ENCODE measurements at places on chromosomes 16 and 17. TPM values are rescaled to one million over a fixed set of nuclear protein-coding genes. Genes with fewer than 3 reads are reported as not detected.

GRCh38 chr17:37713624-37714023 is 31.2 kb downstream of the HNF1B start:
- no peak for DNase-seq

- no peak for DNase-seq
These were observed 4.5 kb upstream of the MEIOB start for GRCh38 chr16:1876468-1876867.

DNA sequence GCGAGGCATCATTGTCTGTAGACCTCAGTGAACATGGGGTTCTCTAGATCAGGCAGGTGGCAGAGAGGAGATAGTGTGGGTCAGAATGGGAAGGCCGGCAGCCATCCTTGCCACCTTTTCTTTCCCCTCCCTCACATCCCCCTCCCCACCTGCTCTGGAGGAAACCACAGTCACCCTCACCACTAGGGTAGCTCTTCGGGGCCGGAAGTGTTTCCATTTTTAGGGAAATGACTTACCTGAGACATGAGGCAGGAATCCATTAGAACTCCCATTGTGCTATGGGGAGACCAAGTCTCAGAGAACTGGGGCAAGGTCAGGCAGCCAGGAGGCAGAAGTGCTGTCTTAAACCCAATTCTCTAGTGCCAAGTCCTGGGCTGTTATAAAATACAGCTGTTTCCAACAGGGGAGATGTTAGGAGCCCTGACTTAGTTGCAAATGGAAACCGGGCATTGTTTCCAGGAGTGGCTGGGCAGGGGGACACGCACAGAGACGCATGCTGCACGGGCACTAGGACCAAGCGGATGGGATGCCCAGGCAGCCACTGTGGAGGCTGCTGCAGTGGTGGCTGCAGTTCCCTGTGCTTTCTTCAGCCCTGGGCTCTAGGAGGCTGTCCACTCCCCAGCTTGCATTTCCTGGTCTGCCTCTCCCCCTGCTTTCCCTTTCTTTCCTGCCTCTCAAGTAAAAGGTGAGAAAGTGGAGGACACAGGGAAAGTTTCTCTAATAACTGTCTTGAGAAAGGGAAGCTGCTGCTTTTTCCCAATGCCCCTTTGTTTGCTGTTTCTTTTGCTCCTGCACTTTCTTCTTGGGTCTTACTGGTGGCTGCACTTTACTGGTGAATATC is 2.8 kb downstream of the HAS3 start:
- DNase-seq, result peak; percentile 11

The TBC1D28 gene
- not detected for total RNA-seq

- DNase-seq, result peak; percentile 43
These were observed 13.7 kb downstream of the CAMKK1 start for GRCh38 chr17:3879186-3879585.

- DNase-seq, result no peak
These were observed 43.1 kb downstream of the DUSP14 start for GRCh38 chr17:37532756-37533155.

DNA sequence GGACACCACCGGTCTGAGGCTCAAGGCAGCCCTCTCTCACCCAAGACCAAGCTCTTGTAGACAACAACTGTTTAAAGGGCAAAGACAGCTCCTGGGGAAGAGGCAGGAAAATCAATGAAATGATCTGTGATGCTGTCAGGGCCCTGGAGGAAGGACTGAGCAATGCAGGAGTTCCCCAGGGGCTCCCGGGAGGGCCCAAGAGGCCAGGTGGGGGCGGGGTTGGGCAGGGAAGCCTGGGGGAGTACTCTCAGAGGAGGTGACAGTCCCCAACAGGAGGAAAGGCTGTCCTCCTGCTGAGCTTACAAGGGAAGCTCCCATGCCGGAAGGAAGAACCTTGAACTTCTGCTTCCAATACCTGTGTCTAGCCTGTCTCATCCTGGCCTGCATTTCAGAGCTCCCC is 8.3 kb upstream of the NOS2 start:
- no peak for DNase-seq

The KCNJ18 gene
- not detected for total RNA-seq

DNA sequence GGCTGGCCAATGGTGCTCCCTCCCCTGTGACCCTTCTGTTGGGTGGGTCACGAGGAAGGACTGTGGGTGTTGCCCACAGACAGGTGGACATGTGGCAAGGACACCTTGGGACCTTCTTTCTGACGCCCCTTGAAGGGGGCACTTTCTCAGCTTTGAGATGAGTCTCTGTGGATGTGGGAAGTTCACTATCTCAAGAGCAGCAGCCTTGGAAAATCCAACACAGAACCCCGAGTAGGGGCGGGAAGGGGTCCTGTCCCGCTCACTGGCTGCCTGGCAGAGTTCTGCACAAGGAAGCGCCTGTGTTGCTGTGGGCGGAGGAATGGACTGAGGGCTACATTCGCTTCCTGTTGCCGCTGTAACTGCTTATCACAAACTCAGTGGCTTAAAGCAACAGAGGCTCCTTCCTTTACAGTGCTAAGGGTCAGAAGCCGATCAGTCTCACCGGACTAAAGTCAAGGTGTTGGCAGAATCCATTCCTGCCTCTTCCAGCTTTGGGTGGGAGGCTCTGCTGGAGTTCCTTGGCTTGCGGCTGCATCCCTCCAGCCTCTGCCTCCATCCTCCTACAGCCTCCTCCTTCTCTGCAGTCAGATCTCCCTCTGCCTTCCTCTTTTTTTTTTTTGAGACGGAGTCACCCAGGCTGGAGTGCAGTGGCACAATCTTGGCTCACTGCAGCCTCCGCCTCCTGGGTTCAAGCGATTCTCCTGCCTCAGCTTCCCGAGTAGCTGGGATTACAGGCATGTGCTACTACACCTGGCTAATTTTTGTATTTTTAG is 305.2 kb downstream of the SEC14L1 start:
- DNase-seq, result peak; percentile 78

GRCh38 chr16:82034981-82035612 is at the start of gene HSD17B2:
Gene HSD17B2 (plus strand): TSS chr16:82035253. CDS start chr16:82035425, 172 bp downstream.
- peak; percentile 79 for DNase-seq

GRCh38 chr17:78049609-78050008 is 78.9 kb downstream of the TMC6 start:
- no peak for DNase-seq

- no peak for DNase-seq
These were observed 173.3 kb upstream of the CACNG5 start for GRCh38 chr17:66661411-66662256.

DNA sequence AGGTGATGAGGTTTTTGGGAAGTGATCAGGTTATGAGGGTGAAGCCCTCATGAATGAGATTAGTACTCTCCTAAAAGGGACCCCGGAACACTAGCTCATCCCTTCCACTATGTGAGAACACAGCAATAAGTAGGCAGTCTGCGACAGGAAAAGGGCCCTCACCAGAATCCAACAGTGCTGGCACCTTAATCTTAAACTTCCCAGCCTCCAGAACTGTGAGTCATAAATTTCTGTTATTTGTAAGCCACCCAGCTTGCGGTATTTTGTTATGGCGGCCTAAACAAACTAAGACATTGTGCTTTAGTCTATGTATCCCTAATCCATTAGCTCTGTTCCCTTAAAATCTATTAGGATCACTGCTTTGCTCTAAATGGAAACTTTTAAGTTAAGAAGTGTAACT is 8.5 kb downstream of the SLFN12 start:
- DNase-seq, result no peak

GRCh38 chr16:68289621-68290329 is 21.0 kb downstream of the SLC7A6OS start:
- no peak for DNase-seq

The KRTAP9-4 gene
- not detected for total RNA-seq

The CEMP1 gene
- total RNA-seq, result 1.2 TPM

DNA sequence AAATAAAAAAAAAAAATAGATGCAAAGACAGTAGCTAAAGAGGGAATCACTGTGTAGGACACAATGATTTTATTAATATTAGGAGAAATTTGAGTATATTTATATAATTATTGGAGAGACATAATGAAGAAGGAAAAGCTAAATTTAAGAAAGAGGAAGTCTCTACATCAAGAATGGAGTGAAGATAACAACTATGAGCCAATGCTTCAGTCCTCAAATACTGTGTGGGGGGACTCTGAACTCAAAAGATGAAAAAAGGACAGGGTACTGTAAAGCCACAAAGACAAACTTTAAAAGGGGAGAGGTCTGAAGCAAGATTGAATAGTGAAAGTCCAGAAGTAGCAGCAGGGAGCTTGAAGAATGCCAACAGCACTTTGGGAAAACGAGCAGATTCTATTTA is 44.7 kb downstream of the SKAP1 start:
- DNase-seq, result no peak

The HOXB7 gene
- 29.1 TPM for total RNA-seq

The MARVELD3 gene
- total RNA-seq, result 46.9 TPM

The SNX20 gene
- total RNA-seq, result 2.9 TPM

GRCh38 chr16:1781758-1782407 is 488 bp downstream of the SPSB3 start:
- DNase-seq, result peak; percentile 63

DNA sequence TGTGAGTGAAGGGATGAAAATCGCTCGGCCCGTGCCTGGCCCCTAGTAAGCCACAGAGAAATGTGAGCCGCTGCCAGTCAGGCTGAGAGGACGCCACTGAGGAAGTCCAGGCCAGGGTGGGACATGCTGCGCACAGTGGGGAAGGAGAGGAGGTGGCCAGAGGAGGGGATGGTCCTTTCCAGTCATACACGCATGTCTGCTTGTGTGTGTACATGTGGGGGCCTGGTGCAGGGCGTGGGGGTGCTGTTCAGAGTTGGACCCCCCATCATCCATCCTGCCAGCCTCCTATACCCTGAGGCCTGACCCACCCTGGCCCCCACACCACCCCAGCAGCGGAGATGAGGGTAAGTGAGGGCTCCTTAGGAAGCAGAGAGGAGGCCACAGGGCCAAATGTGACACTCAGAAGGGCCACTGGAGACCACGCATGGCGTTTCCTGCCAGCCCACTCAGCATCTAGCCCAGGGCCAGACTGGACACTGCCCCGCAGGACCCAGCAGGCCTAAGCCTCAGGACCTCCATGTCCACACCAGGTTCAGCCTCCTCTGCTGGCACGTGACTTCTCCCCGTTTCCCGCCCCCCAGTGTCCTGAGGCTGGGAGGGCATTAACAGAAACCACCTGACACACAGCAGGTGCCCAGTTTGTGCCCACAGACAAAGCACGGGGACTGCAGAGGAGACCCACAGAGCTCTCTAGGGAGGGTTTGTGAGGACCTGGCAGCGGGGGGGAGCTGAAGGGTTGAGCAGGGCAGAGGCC is 7.0 kb downstream of the DOC2A start:
- DNase-seq, result no peak

DNA sequence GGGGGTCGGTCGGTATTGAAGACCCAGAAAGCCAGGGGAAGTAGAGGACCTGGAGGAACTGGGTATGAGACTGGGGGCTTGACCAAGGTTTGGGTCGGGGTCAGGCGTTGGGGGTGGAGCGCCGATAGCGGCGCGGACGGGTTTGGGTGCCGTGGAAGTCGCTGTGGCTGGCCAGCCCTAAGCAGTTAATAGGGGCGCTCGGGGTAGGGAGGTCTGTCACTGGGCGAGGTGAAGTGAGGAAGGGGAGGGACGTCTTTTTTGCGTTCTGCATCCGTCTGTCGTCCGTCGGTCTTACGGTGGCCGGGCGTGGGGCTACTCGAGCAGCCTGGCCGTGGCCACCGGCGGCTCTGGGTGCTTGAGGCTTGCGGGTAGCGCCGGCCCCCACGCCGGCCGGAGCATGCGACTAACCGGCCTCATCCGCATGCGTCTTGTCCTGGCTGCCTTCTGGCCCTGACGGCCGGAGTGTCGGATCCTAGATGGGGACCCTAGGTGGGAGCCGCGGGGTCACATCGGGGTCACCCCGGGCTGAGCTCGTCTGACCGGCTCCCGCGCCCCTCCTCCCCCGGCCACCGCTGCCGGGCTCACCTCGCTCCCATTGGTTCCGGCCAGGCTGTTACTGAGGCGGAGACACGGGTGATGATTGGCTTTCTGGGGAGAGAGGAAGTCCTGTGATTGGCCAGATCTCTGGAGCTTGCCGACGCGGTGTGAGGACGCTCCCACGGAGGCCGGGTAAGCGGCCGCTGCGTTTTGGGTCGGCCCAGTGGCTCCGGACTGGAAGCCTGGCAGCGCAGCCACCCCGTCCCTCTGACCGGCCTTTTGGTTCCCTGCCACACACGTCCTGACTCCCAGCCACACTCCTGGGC is 10.3 kb upstream of the TMEM88 start:
- peak; percentile 91 for DNase-seq

The HS3ST3A1 gene
- 0.65 TPM for total RNA-seq

GRCh38 chr17:42754782-42755181 is 6.2 kb upstream of the RAMP2 start:
- no peak for DNase-seq

GRCh38 chr16:78196502-78196901 is 97.0 kb downstream of the WWOX start:
- DNase-seq, result no peak

The C16orf46 gene
- total RNA-seq, result 0.58 TPM

DNA sequence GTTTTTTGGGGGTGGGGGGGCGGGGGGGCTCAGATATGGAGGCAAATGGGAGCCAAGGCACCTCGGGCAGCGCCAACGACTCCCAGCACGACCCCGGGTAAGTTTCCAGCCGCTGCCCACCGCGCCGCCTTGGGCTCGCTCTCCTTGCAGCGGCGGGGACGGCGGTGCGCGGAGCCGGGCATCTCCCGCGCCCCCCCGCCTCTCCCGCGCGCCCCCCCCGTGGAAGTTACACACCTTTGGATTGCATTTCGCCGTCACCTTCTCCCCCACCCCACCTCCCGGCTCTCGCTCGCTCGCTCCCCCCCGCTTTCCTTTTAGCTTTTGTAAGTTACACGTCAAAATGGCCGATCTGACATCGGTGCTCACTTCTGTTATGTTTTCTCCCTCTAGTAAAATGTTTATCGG is 387 bp downstream of the MSI2 start:
- DNase-seq, result no peak

The RAB37 gene
- 9.0 TPM for total RNA-seq

- DNase-seq, result no peak
These were observed 271.3 kb upstream of the CPHXL start for GRCh38 chr16:75997606-75998005.

DNA sequence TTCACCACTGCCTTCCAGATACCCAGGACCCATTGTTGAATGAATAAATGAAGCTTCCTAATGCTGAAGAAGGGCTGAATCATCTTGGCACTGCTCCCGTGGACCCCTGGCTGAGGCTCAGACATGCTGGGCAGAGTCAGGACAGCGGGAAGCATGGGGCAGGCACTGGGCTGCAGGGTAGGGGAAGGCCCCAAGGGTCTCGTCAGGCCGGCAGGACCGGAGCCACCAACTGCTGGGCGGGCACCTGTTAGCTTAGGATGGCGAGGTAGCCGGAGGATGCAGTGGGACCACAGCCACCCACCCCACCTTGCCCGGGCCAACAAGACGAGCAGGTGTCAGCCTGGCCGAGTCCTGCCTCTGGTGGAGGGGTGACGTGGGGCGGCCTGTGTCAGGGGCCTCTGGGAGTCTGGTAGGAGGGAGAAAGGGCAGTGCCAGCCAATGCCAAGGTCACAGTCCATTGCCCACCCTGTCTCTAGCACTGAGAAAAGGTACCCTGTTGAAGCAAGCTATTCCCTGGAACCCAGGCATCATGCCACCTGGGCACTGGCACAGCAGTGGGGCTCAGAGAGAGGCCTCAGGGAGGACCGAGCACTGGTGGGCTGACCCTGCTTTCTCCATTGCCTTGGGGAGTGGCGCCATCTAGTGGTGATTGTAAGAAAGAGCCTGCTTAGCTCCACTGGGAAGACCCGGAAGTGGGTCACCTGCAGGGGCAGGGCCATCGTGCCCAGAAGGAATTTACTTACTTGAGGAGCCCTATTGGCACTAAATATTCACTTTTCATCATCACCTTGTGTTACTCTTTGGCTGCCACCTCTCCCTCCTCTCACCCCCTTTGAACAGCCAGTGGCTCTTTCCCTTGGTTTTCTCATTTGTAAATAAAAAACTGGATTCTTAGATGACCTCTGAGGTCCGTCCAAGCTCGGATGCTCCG is 3.0 kb upstream of the DLX3 start:
- peak; percentile 75 for DNase-seq
